ENCODE measurements at places on chromosomes 2 and 18.

GRCh38 chr2:54510916-54511315, 54.8 kb downstream of the SPTBN1 start:
- no peak for DNase-seq

DNA sequence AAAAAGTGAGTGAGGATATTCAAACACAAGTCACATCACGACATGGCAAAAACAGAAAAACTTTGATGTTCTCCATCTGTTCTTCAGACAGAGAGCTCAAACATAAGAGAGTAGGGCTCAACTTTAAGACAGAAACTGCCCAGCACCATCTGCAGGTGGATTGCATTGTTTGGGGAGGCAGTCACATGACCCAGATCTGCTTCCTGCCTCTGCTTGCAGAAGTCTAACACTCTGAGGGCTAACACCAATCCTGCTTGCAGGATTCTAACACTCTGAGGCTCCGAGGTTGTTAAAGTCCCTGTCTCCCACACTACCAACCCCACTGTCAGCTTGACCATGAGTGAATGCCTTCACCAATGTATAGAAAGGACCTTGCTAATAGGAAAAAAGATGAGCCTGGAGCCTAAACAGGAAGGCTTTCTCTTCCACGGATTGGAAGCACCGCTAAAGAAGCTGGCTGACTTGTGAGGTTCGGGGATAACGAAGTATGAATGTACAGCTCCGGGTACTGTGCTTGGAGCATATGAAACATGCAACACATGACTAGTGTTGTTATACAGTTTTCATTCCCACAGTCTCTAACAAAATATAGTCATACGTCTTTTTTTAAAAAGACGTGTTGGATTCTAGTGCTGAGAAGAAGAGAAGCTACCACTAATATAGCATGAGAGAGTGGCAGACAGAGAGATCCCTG, 176.6 kb upstream of the CREB1 start:
- DNase-seq: no peak

DNA sequence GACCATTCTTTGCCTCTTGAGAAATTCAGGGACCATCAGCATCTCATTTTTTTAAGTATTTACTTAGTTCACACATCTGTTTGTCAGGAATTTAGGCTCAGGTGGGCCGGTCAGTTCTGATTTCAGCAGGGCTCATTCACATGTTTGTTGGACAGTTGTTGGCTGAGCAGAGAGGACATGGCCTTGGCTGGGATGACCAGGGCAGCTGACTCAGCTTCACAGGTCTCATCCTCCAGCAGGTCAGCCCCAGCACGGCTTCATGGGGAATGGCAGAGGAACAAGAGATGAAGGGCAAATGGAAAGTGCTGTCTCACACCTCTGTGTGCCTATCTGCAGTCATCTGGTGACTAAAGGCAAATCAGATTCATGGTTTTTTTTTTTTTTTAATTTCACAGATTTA, 136.1 kb upstream of the TMEM200C start:
- no peak for DNase-seq

- no peak for DNase-seq
Measured at GRCh38 chr2:101748000-101748399, 50.5 kb downstream of the MAP4K4 start.

- no peak for DNase-seq
Measured at GRCh38 chr2:145874466-145874865, 1354.5 kb upstream of the ZEB2 start.

DNA sequence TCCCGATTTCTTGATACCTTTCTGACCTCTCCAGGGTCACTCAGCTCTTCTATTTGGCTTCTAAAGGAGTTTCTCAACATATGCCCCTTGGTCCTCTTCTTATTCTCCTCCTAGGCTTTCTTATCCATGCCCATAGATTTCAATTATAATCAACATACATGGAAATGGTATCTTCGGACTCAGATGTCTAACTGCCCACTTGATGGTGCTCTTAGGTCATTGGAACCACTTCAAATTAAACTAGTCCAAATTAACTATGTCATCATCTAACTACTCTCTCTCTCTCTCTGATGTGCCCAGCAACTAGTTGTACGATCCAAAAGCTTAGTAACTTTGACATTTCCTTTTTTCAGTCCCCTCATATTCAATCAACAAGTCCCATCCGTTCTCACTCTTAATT, 43.2 kb upstream of the GPR75 start:
- no peak for DNase-seq

DNA sequence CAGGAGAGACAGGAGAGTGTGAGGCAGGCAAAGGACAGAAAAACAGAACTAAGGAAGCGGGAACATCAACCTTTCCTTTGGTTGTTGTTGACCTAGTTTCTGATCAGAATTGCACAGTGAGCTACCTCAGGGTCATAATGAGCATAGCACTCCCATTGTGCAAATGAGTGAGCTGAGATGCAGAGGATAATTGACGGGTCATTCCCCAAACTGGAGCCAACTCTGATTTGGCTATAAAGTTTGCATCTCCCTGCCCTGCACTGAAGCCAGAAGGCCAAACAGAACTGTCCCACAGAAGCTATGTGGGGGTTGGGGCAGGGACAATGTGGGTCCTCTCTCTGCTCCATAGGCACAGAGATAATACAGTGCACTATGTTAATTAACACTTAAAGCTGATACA, 105.6 kb upstream of the KLHL14 start:
- DNase-seq: no peak

DNA sequence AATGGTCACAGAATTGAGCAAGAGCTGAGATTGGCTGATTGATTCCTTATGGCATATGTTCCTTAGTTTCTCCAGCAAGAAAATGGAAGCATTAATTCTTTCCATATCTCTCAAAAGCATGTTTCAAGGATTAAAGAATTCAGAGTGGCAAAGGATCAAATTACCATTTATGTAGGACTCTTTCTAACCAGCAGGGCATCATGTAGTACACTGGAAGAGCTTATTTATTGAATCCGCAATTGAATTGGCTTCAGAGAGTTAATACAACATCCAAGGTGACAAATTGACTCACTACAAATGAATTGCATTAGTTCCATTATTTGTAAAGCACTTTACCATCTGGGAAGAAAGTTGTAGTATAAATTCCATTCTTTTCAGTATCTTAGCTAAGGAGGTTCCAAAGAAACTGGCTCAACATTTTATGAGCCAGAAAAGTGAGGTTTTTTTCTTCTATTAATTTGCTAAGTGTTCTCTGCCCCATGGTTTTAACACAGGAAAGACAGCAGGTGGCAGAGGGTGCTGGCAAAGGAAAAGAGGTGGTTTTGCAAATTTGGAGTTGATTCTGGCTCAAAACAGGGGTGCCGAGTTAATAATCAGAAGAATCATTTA, 409.9 kb downstream of the MTX2 start:
- DNase-seq: no peak

Measured in H4 (cell line).